ENCODE measurements at places on chromosomes 1 and 21.

GRCh38 chr1:27366113-27366410 lies 699 bp downstream of the MAP3K6 start:
- DNase-seq, result peak; percentile 62

GRCh38 chr21:42653231-42654061 lies at the start of gene PDE9A:
PDE9A (plus strand) TSS chr21:42653621; CDS start chr21:42653815, 194 bp downstream.
- DNase-seq, result no peak

DNA sequence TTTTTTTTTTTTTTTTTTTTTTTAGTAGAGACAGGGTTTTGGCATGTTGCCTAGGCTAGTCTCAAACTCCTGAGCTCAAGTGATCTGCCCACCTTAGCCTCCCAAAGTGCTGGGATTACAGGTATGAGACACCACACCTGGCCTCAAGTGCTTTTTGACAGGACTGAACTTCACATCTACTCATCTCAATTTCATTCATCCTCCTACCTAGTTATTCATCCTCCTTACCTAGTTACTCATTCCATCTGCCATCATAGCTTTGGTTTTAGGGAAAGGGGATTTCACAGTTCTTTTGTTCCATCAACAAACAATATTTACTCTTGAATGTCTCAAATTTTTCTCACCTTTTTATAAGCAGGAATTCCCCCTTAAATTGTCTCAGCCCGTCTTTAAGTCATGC lies 38.6 kb upstream of the RALGPS2 start:
- no peak for DNase-seq

DNA sequence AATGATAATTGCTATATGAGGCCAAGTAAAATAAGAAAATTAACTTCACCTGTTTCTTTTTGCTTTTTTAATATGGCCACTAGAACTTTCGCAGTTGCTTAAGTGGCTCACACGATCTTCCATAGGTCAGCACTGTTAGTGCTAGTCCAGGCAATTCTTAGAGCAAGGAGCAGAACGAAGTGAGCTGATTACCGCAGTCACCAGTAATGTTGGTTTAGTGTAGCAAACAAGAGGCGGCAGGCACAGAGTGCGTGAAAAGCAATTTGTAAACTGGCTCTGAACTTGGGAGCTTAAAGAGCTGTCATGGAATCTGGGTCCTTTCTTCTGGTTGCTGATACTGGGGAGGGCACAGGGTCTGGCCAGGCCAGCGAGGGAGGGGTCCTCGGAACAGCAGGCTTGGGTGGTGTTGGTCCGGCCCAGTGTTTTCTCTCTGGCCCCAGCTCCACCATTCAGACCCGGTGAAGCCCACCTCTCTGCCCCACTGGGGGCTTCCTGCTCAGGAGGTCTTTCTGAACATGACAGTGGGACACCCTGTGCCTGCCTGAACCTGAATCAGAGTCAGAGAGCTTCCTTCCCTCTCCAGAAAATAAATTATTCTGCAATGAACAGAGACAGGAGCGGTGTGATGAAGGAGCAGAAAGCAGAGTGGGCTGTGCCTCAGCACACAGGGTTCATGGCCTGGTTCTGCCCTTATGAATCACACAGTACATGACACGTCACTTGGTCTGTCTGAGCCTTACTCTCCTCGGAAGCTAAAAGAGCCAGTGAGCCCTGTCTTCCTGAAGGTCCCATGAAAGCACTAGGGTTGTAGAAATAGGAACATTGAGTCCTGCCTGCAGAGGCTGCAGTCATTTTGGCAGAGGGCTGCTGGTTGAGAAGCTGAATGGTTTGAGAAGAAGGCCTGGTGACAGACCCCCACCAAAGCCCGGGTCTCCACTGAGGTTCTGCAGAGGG lies 11.9 kb downstream of the ETS2 start:
- peak; percentile 87 for DNase-seq

DNA sequence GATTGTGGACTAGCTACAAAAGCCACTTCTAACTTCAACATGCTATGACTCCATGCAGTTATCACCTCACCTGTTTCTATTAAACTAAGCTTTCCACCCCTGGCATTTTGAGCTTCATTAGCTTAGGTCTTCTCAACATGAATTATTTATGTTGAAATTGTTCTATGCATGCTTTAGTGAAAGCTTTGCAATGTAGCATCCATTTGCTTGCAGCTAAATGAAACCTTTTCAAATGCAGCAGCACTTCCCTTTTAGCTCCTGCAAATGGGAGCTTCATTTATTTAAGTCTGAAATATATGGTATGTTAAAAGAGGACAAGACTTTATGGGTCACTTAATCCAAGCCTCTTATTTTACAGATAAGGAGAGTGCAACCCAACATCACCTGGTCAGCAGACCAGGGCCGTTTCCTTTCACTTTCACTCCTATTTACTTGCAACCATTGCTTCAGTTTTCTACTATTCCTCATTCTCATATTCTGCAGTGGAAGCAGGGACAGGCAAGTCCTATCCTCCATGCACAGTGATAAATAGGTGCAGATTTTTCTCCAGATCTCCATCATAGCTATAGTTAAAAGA lies 56.4 kb upstream of the SAMSN1 start:
- DNase-seq, result no peak

- no peak for DNase-seq
These were observed 275.5 kb upstream of the PRMT6 start for GRCh38 chr1:106780806-106781569.

DNA sequence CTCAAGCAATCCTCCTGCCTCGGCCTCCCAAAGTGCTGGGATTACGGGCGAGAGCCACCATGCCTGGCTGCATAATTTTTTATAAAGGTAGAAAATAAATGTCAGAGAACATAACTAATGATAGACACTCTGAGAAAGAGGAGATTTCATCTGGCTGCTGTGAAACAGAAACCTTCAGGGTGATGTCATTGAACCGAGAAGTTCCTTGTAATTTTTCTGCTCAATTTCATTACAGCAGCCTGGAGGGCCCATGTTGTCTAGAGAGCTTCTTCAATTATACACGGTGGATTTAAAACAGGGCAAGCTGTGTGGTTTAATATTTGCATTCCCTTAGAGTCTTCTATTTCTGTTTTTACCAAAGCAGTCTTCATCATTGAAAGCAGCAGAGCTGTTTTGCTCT lies 64.3 kb upstream of the MORC3 start:
- no peak for DNase-seq
